ENCODE measurements at places on chromosomes 13 and 19.

GRCh38 chr19:10205636-10206035 lies 10.9 kb upstream of the DNMT1 start:
- no peak for DNase-seq

DNA sequence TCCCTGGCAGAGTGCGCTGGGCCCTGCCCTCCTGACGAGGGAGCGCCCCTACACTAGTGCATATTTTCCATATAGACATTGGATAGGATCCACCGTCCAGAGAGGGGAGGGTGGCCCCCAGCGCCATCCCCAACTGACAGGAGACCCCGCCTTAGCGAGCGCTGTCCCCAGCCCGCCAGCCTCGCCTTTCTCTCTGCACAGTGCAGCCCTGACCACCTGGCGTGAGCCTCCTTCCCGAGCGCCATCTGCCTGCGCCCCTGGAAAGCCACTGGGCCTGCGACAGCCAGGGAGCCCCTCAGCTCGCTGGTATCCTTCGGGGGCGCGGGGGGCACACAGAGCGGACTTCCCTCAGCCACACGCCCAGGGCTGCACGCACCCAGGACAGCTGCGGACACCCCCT lies 42.1 kb upstream of the ATP12A start:
- DNase-seq: no peak

DNA sequence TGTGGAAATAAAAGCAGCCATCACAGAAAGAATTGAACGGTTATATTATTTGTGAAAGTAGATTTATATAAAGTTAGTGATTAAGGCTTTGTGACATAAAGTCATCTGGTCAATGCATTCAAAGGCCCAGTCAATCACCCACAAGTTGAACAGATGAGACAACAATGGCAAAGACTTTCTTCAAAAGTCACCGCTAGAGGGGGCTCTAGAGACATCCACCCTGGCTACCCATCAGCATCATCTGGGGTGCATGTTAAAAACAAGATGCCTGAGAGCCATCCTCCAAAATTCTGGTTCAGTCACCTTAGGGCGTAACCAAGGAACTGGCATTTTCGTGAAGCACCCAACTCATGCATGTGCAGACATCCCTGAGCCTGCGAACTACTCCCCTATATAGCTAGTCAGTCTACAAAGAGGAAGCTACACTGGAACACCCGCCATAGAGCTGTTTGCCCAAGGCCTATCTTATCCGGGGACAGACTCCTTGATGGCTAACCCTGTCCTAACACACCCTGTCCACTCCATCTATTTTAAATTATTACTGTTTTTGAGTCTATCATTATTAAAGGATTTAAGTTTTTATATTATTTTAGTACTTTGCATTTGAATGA lies 970.5 kb downstream of the UQCRFS1 start:
- DNase-seq: peak; percentile 15

DNA sequence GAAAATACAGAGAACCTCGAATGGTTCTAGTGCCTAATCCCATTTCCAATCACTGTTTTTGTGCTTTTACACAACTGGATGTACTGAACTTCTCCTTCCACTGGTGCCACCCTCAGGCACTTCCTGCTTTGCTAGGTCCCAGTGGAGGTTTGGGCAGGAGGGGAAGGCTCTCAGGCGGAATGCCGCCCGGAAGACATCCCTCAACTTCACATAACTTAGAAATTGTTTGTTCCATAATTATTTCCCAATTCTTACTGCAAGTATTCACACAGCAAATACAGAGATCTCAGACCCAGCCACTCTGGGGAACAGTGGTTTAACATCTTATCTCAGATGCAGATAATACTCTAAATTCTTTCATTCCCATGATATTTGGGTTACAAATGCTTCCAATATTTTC lies 195.7 kb upstream of the IPO5 start:
- DNase-seq: no peak

GRCh38 chr19:50669302-50670101 lies 20.3 kb downstream of the C19orf81 start:
- DNase-seq: peak; percentile 6

DNA sequence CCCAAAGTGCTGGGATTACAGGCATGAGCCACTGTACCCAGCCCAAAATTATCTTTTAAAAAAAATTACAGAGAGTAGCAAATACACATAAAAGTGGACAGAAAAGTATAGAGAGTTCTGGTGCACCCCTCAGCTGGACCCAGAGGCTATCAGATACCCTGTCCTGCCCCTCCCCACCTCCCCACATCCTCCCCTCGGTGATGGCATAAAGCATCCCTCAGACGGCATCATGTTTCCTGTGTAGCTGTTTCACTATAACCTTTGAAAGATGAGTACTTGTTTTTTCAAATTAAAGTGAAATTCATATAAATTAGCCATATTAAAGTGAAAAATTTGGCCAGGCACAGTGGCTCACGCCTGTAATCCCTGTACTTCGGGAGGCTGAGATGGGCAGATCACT lies 20.1 kb downstream of the SLC27A1 start:
- DNase-seq: no peak

DNA sequence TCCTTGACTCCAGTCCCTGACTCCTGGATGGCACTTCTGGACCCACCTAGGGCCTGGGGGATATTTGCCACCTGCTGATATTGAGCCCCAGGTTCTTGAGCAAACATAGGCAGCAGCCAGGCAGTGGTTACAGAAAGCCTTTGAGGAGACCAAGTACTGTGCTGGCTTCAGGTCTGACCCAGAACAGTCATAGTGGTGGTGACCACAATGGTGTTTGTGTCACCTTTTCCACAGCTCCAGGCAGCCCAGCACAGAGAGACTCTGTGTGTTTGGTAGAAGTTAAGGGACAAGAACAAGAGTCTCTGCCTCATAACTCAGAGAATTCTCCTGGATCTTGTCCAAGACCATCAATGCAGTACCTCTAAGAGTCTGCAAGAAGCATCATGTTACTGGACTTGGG lies 14.6 kb upstream of the CLC start:
- no peak for DNase-seq

- peak; percentile 61 for DNase-seq
Observed at GRCh38 chr19:13788991-13789390, 6.3 kb upstream of the ZSWIM4 start.

DNA sequence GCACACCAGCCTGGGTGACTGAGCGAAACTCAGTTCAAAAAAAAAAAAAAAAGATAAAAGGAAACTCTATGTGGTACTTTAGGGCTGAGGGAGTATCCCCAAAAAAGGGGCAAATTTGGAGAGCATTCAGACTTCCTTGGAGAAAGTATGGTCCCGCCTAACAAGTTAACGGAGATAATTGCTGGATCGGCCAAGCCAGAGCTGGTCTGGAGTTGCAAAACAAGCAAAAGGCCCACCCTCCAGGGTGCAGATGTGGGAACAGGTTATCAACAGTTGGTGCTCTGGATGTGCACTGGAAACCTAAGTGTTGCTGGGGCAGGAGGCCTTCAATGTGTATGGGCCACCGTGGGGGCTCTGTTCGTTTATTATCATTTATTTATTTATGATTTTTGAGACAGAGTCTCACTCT lies 2.8 kb downstream of the IQCN start:
- DNase-seq: no peak

DNA sequence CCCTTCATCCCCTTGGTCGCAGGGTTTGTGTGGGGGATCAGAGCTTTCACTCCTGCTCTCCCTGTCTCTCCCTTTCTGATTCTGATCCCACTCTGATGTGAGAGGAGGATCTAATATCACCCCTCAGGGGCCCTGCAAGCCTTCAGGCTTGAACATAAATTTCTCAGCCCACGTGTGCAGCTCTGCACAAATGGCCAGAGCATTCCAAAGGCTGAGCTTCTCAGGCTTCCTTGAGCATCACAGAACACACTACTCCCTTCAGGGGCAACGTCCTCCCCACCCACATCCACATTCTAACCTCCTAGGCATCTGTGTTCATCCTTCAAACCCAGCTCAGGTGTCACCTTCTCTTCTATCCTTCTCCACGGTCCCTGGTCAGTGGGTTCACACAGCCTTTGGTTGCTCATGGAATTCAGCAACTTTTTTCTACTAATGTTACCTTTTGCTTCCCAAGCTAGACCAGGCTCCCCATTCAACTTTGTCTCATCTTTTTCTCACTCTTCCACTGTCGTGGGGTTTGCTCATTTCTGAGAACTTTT lies 24.4 kb upstream of the DOCK9 start:
- no peak for DNase-seq

GRCh38 chr19:31545777-31546176 lies 196.5 kb upstream of the TSHZ3 start:
- no peak for DNase-seq

DNA sequence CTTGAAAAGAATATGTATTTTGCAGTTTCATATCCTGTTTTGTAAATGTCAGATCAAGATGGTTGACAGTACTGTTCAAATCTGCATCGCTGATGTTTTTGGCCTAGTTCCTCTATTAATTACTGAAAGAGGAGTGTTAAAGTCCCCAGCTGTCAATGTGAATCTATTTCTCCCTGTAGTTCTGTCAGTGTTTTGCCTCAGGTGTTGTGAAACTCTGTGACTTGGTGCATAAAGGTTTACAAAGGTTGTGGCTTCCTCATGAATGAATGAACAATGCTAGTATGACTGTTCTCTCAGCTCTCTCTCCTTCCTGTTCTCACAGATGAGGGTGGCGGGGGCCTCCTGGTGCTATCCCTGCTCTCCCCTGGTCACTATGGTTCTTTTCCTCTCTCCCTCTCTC lies 142.4 kb downstream of the MYCBP2 start:
- no peak for DNase-seq

- no peak for DNase-seq
Observed at GRCh38 chr19:41587838-41588210, 11.9 kb downstream of the CEACAM21 start.
